ENCODE measurements at places on chromosomes 12 and 14.
A peak's percentile ranks its signal among the peaks of the same experiment; 100 is the strongest.

DNA sequence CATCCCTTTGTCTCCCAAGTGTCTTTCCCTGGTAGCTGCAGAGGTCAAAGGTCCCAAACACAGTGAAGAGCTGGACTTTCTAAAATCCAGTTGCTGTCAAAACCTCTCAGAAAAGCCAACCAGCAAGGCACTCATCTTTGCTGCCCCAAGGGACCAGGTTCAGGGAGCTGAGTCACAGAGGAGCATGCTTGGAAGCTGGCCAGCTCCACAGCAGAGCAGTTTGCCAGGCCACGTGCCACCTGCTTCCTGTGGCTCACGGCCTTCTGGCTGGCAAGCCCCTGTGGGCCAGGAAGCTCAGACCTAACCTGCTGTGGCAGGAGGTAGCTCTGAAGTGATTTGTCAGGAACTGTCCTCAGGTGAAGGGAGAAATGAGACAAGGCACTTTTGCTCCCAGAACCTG, 3.6 kb downstream of the ISCU start:
- DNase-seq: peak; percentile 46

DNA sequence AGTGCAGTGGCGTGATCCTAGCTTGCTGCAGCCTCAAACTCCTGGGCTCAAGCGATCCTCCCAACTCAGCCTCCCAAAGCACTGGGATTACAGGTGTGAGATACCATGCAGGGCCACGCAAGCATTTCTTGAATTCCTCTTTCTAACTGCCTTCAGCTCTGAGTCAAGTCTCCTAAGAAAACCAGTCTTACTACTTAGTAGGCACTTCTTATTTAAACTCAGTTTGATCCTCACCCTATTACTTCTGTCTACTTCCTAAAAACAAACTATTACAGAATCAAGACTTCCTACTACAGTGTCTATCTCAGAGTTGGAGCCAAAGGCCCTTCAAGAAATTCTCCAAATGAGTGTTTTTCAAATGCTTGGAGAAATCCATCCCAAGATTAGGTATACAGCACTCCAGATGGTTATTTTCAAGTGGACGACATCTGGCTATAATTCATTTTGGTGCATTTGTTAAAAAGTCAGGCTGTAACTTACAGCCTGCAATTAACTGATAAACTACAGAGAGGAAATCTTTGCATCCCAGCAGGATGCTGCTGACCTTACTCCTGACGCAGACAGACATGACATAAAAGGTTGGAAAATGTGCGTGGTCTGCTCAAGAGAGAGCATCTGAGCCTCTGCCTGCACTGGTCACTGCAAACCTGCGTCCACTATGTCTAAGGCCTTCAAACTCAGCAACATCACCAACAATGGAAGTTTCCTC, 34.7 kb downstream of the SSH1 start:
- no peak for DNase-seq

DNA sequence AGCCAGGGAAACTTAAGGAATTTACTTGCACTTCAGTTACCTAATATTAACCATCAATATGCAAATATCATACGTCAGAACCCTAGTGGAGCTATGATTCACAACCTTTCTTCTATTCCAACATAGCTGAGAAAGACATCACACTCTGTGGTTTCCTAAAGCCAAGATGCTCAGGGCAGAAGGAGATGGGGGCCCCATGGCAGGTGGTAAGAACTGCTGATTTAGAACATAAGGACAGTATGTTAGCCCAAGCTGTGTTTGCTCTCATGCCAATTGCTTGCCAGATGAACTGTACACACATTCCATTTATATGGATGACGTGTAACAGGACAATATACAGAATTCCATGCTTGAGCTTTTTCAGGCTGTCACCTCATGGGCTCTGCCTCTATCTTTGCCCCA, 34.6 kb downstream of the HECTD4 start:
- DNase-seq: peak; percentile 4

DNA sequence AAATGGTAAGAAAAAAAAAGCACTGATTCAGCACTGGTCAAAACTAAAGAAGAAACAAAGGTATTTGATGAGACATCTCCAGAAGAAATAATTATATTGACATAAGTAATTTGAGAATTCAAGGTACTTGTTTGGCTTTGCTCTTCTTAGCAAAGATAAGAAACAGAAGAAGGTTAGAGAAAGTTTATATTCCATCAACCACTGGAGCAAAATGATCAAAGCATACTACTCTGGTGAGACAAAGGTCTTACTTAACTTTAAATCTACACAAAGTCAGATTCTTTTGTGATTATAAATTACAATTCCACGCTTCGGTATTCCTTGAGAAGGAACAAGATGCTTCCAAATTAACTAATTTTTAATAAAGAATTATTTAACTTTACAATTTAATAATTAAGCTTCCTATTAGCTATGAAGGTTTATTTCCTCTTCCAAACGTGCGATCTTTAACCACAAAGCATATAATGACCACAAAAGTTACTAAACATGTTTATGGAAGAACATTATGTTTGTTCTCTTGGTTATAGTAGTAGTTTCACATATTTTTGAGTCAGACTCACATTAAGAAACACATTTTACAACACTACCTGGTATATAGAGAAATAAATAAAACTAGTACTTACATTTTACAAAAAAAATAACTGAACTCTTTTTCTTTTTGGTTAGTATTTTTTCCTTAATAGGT, 53.4 kb downstream of the METTL25 start:
- no peak for DNase-seq

DNA sequence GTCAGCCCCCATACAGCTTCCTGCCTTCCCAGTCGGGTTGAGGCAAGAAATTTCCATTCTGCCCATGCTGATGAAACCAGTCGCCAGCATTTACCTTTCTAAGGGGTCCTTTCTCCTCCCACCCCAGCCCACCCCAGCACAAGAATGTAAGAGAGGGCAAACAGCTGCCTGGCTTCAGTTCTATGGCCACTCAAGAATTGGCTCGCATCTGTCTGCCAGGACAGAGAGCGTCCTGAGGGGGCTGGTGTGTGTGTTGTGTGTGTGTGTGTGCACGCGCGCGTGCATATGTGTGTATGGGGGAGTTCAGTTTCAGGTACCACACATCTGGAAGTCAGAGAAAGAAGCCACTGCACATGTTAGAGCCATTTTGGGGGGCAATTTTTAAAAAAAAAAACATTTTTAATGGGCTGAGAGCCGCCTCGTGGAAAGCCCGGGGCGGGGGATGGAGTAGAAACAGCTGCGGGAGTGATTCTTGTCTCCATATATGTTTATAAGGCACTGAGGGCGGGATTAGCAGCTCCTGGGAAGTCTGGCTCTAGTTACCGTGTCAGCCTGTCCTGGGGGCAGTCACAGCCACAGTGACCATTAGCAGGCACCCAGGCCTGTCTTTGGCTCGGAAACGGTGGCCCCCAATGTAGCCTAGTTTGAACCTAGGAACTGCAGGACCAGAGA, at the start of gene WNT5B:
Gene WNT5B, plus strand, starts transcription at position 566 of the 672 bp plus-strand sequence. CDS start 2,124 bp downstream, outside the sequence.
- no peak for DNase-seq

DNA sequence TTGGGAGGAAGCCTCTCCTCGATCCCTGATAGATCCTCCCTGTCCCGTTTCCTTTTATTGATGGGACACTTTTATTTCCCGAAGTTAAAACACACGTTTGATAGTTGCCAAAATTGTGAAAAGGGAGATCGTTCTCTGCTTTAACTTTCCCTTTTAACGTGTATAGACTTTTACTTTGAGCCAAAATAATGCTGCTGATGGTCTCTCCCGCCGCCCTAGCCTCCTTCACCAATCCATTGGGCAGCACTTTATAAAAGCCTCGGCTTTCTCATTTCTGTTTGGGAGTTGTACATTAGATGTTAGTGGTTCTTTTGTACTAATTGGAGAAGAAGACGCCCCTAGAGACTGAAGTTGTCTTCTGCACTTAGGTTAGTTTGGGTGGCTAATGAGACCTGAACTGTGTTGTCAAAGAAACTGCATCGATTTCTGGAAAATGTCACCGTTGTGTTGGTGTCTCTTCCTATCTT, 1.4 kb downstream of the TMTC2 start:
- no peak for DNase-seq

GRCh38 chr12:29741342-29742241, 42.1 kb downstream of the TMTC1 start:
- no peak for DNase-seq

- DNase-seq: no peak
Measured at GRCh38 chr12:58306266-58307000, 365.1 kb downstream of the ATP23 start.

DNA sequence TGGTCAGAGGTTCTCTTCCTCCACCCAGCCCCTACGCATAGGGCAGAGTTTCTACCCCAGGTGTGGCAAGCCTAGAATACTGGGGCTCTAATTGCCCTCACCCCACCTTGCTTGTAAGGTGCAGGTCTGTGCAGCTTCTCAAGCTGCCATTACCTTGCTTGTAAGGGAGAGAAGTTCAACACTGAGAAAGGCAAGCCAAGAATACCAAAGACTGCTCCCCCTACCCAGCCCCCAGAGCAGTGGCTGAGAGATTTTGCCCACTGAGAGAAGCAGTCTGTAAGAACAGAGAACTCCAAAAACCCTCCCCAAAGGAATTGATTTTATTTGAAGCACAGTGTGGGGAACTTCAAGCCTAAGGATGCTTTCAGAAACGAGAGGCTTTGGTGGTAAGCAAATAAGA, 63.1 kb downstream of the RASSF8 start:
- DNase-seq: no peak

DNA sequence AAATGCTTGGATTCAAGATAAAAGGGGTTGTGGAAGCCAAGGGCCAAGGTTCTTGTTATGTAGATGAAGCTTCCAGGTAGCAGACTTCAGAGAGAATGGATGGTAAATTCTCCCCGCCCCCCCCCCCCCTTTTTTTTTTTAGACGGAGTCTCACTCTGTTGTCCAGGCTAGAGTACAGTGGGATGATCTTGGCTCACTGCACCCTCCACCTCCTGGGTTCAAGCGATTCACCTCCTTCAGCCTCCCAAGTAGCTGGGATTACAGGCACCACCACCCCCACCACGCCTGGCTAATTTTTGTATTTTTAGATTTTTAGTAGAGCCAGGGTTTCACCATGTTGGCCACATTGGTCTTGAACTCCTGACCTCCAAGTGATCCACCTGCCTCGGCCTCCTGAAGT, 4.1 kb downstream of the DGLUCY start:
- no peak for DNase-seq

GRCh38 chr14:99179946-99180345, 92.1 kb downstream of the BCL11B start:
- DNase-seq: no peak

DNA sequence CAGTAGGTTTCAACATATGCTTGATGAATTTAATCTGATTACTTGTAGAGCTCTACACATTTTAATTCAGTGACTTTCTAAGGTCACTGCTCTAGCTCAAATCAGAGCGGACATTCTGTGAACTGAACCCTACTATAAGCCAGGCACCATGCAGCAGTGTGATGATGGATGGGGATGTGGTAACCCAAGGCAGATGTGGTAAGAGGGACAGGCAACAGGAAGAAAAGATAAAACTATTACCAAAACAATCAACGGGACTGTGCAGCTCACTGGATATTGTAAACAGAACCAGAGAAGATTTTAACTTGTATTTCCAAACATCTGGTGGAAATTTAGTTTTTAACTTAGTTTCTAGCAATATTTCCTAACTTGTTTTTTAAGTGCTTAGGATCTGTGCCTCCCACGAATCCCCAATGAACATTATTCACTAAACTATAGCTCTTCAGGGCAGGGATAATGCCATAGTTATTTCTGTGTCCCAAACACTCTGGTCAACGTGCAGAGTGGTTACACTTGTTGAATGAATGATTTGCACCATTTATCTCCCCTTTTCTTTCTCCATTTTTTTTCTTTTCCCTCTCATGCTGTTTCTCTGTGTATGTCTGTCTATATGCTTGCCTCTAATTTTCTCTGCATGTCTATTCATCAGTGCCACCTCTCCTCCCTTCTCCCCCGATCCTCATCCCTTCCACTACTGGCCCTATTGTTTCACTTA, 3.0 kb downstream of the ERO1A start:
- DNase-seq: peak; percentile 42

DNA sequence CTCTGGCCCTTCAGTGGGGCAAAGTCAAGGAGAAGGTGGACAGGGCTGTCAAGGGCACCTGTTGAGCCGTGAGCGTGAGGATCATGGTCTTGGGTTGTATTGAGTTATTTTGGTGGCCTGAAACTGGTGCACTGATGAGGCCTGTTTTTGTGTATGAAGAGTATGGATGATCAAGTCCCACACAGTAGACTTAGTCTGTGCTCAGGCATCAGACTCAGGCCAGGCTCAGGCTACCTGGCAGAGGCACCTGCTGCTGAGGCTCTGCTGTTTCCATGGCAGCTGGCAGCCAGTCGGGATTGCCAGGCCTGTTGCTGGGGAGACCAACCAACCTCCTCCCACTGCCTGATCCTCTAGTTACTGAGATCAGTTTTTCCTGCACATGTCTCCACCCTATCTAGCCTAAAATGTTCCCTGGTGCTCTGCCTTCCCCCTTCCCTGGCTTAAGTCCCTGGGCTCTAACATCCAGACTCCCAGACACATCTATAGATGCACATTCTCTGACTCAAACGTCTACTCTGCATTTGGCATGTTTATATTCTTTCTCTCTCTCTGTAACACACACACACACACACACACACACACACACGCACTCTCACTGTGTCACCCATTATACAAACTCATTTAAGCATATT, 5.1 kb downstream of the JPH4 start:
- no peak for DNase-seq

GRCh38 chr14:106505366-106505765, 979.0 kb downstream of the TMEM121 start:
- no peak for DNase-seq

GRCh38 chr12:49092086-49092815, 2.4 kb downstream of the DHH start:
- DNase-seq: peak; percentile 64

GRCh38 chr12:132803888-132804287, 24.8 kb downstream of the GOLGA3 start:
- no peak for DNase-seq

GRCh38 chr12:54407183-54407905, 11.7 kb downstream of the ITGA5 start:
- DNase-seq: no peak

DNA sequence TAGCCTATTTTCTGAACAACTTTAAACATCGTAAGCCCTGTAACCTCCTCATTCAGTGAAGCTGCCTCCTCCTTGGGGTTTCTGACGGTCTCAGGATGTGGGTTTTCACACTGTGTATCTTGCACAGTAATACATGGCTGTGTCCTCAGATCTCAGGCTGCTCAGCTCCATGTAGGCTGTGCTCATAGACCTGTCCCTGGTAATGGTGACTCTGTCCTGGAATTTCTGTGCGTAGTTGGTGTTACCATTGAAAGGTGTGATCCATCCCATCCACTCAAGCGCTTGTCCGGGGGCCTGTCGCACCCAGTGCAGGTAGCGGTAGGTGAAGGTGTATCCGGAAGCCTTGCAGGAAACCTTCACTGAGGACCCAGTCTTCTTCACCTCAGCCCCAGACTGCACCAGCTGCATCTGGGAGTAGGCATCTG, 980.5 kb downstream of the TMEM121 start:
- DNase-seq: peak; percentile 72

DNA sequence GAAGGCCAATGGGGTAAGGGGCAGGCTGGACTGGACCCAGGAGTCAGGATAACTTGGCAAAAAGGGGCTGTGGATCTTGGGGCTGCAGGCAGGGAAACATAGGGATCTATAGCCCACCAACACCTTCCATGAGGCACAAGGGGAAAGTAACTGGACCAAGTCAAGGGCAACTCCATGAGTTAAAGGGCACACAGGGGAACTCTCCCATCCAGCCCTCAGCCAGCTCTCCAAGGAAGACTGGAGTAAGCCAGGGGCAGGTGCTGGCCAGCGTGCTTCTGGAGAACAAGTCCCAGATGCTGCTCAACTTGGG, 31.3 kb upstream of the ZFP36L1 start:
- DNase-seq: no peak

GRCh38 chr12:95959107-95959506, 16.0 kb downstream of the AMDHD1 start:
- DNase-seq: no peak

- DNase-seq: peak; percentile 24
Measured at GRCh38 chr14:100155049-100155621, 4.3 kb downstream of the DEGS2 start.

Data from activated CD4-positive, alpha-beta T cell treated with anti-CD3 and anti-CD28 coated beads, Interleukin-2, Interleukin-4, amounts not matched to agents 100 ng/mL and 50 ng/mL, durations not matched to agents 16 hours and 8 hours (primary cell).